AG09309 (cell line): ENCODE measurements at places on chromosomes 4 and X.

DNA sequence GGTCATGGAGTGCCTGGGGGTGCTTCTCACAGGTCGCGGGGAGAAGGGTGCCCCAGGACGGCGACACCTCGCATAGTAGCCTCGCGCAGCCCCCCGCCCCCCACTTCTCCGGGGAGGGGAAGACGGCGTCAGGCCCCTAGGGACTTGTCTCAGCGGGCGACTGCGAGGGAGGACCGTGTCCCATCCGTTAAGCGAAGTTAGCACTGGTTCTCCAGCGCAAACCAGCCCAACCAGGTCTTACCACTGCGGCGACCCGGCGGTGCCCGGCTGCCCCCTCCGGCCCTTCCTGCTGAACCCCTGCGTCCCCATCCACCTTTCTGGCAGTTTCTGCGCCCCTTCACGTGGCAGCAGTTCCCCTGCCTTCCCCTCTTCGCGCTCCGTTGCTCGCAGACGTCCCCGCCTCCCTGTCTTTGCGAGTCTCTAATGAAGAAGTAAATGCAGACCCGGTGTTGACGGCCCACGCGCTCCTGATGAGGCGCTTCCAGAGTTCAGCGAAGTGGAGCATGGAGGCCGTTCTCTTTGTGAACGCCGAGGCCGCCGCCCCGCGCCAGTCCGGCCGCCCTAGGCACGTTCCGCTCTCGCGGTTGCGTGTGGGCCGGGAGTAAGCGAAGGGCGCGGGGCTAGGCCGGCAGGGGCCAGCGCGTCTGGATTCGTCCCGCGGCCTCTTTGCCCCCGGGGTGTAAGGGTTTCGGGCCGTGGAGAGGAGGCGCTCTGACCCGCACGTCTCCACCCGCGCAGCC is 3.0 kb downstream of the SLIT2 start:
- no peak for DNase-seq

GRCh38 chr4:105236916-105237311 is 90.2 kb downstream of the TET2 start:
- no peak for DNase-seq

DNA sequence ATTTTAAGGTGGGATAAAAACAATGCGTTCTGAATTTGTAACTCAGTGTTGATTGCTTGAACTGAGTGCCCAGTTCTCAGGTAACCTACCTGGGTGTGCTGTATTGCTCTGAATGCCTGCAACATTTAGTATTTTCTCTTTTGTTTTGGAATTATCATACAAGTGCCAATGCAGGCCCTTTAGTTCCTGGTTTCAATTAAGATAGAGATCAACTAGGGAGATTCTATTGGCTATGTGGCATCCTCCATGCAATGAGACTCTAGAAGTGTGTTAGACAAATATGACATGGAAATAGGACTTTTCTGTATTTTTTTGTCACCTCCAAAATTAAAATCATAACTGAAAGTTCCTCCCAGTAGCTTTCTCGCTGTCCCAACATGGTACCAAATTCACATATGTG is 438.7 kb upstream of the IGFBP7 start:
- no peak for DNase-seq

DNA sequence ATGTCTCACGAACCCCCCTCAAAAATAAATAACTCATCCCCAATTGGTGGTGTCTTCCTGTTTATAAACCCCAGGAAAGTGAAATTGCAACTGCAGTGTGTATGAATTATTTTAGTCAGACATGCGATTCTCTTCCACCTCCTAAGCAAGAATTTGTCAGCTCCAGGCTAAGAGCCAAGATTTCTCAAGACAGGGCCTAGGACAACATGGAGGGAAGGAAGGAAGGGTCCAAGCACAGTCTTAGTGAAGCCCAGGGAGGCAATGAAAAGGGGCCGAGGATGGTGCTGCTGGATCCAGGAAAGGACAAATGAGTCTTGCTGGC is 20.0 kb downstream of the SH3KBP1 start:
- no peak for DNase-seq

- DNase-seq: no peak
Measured at GRCh38 chr4:28555866-28556265, 1695.2 kb downstream of the STIM2 start.

DNA sequence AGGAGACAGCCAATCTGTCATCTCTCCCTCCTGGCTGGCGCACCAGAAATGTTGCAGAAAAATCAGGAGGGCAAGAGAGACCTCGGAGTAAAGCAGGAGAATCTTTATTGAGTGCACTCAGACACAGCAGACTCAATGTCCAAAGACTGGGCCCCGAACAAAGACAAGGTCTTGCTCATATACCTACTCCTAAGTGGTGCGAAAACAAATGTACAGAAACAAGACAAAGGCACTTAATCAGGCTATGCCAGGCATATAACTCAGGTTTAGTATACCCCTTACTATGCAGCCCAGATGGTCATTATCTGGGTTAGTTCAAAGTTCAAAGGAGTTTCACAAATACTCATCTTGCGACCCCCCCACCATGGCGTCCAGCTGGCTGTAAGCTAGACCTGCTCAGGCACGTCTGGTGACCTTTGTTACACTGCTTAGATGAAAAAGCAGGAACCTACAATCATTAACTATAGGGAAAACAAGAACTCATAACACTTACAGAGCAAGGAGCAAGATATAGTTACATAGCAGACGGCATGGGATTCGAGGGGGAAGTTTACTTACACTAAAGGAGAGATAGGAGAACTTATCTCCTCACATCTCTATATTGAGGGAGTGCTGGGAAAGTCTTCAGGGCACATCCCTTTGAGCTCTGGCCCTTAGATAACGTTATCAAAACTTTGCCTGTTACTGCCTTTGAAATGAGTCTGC is 27.5 kb downstream of the SULT1E1 start:
- DNase-seq: no peak

DNA sequence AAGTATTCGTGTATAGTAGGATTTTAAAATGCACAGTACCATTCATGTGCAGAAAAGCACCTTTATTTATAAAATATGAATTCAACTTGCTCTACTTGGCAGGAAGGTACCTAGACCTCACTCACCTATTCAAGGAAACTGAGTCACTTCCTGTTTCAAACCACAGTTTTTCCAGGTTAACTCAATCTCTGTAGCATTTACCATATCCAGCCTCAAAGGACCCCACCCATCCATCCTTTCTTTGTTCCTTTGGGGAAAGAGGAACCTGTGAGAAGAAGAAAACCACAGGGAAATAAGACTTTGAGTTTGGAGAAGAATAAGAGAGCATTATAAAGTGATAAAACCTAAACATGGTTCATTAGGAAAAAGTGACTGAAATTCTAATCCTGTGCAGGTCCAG is 250.7 kb downstream of the CBR4 start:
- no peak for DNase-seq

DNA sequence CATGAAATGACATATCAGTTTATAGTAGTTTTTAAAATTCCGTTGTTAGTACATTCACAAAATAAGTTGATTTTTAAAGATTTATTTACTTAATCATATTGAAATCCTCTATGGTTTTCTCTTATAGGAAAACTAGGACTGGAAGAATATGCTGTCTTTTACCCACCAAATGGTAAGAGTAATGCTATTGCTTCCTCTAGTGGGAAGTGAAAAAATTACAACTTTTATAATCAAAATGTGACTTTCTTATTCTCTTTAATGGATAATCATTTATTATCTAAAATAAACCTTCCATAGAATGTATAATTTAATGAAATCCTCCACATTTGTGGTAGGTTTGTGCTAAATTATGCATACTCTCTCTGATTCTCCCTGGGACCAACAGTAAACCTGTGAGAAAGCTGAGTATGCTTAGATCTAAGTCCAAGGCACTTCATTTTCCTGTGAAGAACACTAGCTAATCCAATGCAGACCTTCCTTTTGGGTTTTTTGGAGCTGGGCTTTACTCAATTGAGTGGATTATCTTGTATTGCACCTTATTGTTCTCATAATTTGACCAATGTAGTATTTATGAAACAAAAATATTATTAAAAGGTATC is 136.2 kb downstream of the TBC1D19 start:
- DNase-seq: no peak

- no peak for DNase-seq
Measured at GRCh38 chr4:151417164-151417571, 8.2 kb downstream of the FHIP1A start.

- DNase-seq: no peak
Measured at GRCh38 chr4:103867311-103867710, 147.5 kb upstream of the TACR3 start.

DNA sequence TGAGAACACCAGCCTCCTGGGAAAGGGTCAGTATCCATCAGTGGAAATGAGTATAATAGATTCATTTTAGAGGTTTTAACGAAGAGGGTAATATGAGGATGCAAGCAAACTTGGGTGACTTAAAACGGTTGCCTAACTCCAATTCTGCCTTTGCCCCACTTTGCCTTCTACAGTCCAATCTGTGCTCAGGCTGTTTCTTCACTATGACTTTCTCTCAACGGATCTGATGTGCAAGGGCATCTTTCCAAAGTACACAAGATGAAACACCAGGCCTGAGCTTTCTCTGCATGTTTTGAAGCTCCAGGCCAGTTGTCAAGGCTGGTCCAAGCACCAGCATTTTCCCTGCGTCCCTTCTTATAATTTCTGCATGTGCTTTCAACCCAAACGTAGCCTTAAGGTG is 68.0 kb upstream of the TMEM164 start:
- DNase-seq: no peak

DNA sequence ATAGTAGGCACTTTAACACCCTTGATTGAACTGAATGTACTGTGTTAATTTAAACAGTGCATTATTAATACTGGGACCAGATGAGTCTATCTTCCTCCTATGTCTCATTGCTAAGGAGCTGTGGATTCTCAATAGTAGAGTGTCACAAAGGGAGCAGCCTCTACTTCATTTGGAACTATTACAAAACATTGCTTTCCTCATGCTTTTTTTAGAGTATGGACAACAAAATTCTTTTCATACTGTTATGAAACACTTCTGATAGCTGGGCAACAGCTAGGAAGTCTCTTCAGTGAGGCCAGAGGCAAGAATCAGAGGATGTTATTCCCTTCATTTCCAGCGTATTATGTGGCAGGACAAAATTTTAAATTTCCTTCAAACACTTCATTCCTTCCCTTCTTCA is 160.8 kb downstream of the FBXO8 start:
- DNase-seq: no peak

DNA sequence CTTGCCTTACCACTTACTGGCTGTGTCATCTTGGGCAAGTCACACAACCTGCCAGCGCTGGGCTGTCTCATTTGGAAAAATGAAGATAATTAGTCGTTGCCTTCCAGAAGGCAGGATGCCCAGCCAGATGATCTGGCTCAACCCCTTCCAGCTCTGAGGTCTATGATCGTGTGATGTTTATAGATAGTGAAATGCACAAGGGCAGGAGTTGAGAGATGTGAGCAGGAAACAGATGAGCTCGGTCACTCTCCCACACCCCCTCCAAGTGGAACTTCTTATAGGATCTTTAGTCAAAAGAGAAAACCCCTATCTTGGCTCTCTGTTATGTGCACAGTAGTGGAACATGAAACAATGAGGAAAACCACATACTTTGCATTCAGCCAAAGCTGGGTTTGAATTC is 336.8 kb upstream of the PPARGC1A start:
- no peak for DNase-seq

DNA sequence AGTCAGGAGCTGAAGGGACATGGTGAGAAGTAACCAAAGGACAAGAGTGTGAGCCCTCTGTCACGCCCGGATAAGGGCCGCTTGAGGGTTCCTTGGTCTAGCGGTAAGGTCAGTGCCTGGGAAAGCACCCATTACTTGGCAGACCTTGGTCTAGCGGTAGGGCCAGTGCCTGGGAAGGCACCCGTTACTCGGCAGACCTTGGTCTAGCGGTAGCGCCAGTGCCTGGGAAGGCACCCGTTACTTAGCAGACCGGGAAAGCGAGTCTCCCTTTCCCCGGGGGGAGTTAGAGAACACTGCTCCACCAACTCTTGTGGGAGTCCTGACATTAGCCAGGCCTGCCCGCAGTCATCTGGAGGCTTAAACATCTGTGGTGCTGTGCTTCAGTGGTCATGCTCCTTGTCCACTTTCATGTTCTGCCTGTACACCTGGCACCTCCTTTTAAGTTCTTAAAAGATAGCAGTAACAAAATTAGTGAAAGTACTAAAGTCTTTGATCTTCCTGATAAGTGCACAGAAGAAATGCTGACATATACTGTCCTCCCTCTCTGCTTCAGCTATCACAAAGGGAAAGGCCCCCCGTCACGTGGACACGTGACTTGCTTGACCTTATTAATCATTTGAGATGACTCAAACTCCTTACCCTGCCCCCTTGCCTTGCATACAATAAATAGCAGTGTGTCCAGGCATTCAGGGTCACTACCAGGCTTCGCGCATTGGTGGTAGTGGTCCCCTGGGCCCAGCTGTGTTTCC is 9.3 kb upstream of the SEC24B start:
- DNase-seq: no peak

DNA sequence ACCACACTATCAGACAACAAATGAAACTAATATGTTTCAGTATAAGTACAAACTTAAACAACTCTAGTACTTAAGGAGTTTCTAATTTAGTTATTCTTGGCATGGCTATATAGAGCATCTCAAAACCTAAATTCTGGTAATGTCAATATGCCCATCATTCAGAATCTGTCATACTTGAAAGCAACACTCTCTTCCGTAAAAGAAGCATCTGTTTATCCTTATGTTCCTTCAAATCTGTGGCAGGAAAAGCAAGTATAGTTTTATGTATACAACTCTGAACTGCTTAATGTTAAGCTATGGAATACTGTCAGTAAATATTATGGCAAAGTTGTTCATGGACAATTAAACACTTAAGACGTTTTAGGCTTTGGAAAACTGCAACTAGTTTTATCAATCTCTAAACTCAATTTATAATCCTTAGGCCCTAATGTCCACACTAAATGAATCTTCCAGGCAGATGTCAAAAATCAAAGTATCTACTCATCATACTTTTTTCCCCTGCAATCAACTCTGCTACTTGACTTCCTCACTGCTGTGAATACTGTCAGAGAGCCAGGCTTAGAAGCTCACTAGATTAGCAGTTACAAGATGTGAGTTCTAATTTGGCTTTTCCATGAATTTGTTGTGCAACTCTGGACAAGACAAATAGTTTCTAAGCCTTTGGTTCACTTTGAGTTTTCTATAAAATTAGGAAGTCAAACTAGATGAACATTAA is 109.4 kb downstream of the SCLT1 start:
- no peak for DNase-seq

DNA sequence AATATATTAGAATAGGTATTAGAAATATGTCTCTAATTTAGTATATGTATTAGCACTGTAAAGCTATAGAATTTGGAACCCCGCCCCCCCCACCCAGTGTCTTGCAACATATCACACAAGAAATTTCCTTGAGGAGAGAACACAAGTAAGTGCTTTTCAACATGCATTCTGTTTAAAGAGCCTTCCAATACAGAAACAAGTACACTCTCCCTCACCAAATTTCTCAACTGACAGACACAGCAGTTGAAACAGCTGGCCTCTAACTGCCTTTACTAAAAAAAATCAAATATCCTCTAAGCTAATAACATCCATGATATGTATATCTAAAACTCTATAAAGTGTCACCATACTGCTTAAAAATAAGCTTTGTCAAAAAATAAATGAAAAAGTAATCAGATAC is 12.4 kb downstream of the CAMK2D start:
- no peak for DNase-seq

GRCh38 chr4:151628001-151628608 is 132.7 kb downstream of the GATB start:
- DNase-seq: no peak

- no peak for DNase-seq
Measured at GRCh38 chr4:2142630-2143427, 83.7 kb downstream of the NAT8L start.

GRCh38 chr4:126697748-126698147 is 935.0 kb upstream of the INTU start:
- peak; percentile 70 for DNase-seq
